ENCODE measurements at places on chromosomes 6 and 20.

- no peak for DNase-seq
Measured at GRCh38 chr20:38842026-38842425, 36.5 kb downstream of the PPP1R16B start.

DNA sequence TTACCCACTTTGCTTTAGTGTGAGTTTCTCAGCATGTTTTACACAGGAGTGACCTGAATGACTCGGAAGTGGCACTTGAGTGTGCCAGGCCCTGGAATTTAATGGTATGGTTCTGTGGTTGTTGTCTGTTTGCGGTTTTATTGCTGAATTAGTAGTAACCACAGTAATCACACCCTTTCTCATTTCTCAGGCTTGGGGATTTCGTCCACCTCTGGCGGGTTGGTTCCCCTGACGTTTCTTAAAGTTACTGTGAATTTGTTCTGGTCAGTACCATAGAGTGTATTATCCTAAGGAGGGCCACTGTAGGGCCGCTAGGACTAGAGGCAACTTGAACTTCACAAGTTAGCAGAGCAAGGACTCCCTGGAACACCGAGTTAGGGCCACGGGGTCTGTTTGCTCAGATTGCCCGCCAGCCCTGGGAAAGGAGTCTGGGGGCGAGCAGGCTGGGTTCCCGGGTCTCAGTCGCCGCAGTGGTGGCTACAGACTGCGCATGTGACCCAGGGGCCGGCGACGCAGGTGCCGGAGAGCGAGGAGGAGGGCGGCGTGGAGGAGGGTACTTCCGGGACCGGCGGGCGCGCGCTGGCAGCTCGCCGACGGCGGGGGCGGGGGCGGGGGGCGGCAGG, 546 bp upstream of the KLHL32 start:
- no peak for DNase-seq

DNA sequence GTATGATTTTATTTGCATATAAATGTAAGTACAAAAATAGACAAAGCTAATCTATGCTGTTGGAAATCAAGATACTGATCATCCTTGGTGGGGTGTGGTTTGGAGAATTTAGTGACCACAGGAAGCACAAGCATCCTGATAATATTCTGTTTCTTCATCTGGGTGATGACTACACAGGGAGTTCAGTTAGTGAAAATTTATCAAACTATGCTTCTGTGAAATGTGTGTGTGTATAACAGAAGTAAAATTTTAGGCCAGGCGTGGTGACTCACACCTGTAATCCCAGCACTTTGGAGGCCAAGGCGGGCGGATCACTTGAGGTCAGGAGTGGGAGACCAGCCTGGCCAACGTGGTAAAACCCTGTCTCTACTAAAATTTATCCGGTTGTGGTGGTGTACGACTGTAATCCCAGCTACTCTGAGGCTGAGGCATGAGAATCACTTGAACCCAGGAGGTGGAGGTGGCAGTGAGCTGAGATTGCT, 20.6 kb downstream of the ENPP3 start:
- DNase-seq: no peak

- DNase-seq: no peak
Measured at GRCh38 chr6:12037798-12038197, 25.7 kb downstream of the HIVEP1 start.

- DNase-seq: no peak
Measured at GRCh38 chr6:105346052-105346451, 56.8 kb downstream of the PREP start.

- no peak for DNase-seq
Measured at GRCh38 chr6:120965814-120966213, 368.5 kb downstream of the TBC1D32 start.

GRCh38 chr6:151130329-151130728, 109.4 kb upstream of the AKAP12 start:
- no peak for DNase-seq

- no peak for DNase-seq
Measured at GRCh38 chr6:109373762-109374161, 8.5 kb downstream of the CD164 start.

- DNase-seq: no peak
Measured at GRCh38 chr6:39625209-39625608, 100.0 kb downstream of the KIF6 start.

All from NCI-H1105 (cell line).